ENCODE measurements at places on chromosomes 7 and 10.

GRCh38 chr7:133934977-133935330 lies 192.2 kb upstream of the LRGUK start:
- DNase-seq, result no peak

- no peak for DNase-seq
Observed at GRCh38 chr7:93957767-93958166, 36.2 kb downstream of the GNG11 start.

DNA sequence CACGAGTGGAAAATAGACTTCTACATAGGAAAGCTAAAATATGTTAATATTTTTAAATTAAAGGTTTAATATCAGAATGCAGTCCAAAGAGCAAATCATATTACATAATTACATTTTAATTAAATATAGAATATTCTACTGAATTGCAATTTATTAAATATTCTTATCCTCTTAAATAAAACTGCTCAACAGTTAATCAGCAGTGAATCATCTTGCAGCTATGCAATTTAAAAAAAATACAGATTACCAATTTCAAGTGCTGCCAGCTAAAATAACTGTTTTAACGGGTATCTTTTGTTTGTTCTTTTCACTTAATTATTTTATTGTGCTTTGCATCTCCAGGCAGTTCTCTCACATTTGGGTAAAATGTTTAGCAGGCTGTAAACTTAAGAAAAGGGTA lies 82.2 kb downstream of the ZNRF2 start:
- no peak for DNase-seq

- DNase-seq, result no peak
Observed at GRCh38 chr7:7803715-7804178, 85.3 kb upstream of the RPA3 start.

GRCh38 chr7:113144817-113145216 lies 26.5 kb upstream of the SMIM30 start:
- DNase-seq, result no peak

DNA sequence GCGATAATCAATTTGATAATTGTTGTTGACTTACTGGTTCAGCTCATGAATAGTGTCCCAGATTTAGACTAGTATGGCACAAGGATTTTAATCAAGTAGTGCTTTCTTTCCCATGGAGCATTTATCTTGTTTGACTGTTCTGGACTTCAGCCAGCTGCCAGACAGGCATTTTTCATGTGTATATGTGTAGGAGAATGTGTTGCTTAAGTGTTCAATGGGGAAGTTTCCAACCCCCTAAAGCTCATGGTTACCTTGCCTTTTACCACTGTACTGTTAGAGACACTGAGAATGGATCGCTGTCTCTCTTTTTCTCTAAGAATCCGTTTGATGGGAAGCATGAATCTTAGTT lies 103.9 kb downstream of the LRRC4 start:
- DNase-seq, result no peak

DNA sequence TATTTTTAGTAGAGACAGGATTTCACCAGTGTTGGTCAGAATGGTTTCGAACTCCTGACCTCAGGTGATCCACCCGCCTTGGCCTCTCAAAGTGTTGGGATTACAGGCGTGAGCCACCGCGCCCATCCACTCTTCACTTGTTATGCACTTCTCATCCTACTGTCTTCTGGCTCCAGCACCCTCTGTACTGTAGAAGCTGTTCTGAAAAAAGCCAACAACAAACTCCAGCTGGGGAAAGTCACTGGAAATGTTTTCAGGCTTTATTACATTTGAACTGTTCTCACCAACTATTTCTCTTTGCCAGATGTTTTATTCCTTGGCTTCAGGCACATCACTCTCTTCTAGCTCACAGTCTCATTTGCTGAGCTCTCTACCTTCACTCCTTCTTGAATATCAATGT lies 122.5 kb upstream of the EGR2 start:
- DNase-seq, result no peak

- no peak for DNase-seq
Observed at GRCh38 chr10:126945351-126946030, 40.3 kb downstream of the DOCK1 start.

DNA sequence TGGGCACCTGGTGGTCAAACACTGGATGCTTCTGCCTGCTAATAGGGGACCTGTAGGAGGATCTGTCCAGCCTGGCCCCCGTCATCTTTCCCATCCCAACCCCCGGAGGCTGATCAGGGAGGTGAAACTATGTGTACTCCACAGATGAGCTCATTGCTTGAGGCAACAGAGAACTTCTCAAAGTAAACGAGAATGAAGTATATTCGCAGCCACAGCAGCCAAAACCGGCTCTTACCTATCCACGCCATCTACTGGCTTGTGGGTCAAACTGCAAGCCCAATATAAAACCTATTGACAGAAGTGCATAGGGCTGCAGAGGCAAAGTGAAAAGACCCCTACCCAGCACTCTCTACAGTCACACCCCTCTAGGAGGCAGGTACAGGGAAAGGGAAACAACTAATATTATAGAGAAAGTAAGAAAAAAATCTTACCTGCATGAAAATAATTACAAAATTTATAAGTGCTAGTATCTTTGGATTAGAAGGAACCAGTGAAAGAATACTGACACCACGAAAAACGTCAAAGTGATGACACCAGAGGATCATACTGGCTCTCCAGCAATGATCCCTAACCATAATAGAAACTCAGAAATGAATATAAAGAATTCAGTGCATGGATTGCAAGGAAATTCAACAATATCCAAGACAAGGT lies 973.5 kb downstream of the ANKRD7 start:
- DNase-seq, result peak; percentile 47

DNA sequence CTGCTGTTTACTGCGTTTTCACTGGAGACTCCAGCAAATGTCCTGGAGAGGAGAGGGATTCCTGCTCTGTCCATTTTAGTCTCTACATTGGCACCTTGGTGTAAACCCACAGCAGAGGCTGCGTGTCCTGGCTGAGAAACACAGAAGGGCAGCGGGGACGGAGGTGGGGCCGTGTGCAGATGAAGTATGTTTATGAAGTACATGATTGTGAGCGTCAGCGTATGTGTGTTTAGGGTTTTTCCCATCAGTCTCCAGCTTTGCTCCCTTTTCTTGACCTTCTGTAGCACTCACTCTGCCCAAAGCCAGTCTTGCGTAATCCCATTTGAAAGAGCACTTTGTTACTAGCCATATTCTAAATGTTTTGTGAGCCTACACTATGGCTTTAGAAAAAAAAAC lies 750.7 kb upstream of the SORCS1 start:
- DNase-seq, result no peak

- no peak for DNase-seq
Observed at GRCh38 chr7:70574314-70574834, 557.6 kb upstream of the GALNT17 start.

DNA sequence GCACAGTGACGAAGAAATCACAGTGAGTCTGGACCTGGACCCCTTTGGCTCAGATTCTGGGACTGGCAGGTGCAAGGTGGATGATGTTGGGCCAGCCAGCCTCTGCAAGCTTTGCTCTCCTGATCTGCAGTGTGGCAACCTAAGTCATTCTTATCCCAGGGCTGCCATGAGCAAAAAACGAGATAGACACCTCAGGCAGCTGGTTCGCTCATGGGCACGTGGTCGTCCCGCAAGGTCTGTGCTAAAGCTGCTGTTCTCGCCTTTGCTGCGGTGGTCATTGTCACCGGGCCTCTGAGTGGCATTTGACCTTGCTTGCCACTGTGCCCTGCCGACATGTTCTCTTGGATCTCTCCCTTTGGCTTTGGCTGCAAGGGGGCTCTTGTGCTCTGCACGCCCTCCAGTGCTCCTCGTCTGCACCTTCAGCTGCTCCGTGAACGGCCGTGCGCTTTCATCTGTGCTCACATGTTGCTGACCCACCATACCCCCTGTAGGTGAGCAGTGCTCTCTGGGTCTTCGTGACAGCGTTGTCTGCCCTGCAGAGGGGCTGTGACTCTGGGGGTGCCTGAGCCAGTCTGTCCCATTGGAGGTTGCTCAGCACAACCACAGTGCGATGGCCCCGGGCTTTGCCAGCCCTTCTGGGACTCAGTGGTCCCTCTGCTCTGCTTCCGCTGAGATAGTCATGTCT lies 317.0 kb downstream of the GLRX3 start:
- DNase-seq, result no peak

DNA sequence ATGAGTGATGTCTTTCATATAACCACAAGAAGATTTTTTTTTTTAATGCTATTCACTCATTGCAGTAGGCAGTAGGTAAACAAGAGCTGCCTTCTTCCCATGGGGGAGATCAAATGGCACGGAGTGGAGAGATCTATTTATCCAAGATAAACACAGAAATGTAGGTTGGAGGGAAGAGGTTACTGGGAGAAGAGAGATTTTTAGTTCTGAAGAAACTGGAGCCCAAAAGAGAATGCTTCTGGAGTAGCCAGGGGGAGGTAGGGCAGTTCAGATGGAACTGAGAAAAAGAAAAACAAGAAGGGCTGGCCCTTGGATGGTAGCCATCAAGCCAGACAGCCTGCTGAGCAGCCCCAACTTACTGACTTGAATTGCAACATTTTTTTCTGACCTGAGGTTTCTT lies 270.1 kb upstream of the TPK1 start:
- peak; percentile 7 for DNase-seq

- no peak for DNase-seq
Observed at GRCh38 chr10:59965899-59966650, 59.7 kb upstream of the CCDC6 start.

DNA sequence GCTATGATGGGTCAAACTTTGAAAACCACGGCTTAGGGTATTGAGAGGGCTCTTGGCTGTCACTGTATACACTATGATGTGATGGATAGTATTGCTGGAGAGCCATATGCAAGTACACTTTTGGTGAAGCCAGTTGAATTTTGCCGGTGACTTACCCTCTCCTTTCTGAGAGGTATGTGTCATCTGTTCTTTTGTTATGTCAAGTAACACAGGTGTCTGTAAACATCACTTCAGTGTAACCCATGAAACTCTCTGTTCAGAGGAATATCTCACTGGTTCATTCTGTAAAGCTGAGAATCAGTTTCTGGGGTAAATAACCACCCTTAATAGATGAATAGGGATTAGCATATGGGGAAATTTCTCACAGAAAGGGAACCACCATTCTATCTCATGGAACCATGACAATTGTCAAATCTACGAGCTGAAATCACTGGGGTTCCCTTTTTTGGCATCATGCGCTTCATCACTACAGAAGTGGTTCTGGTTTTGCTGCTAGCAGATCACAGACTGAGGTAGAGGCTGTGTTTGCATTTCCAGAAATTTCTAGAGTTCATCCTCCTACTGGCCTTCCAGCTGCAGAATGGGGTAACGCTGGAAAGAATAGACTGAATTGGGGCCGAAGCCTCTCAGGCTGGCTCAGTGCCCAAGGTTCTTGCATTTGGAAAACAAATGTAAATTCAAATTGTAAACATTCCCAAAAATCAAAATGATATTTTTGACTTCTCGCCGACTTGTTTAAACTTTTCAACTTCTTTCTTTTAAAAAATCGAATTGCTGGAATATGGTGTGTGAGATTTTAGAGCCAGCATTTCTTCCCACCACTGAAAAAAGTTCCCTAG lies 83.3 kb upstream of the CREB5 start:
- DNase-seq, result no peak
